Right hindlimb (tissue), 1 donor: ENCODE measurements at places on chromosomes 11 and 22.

DNA sequence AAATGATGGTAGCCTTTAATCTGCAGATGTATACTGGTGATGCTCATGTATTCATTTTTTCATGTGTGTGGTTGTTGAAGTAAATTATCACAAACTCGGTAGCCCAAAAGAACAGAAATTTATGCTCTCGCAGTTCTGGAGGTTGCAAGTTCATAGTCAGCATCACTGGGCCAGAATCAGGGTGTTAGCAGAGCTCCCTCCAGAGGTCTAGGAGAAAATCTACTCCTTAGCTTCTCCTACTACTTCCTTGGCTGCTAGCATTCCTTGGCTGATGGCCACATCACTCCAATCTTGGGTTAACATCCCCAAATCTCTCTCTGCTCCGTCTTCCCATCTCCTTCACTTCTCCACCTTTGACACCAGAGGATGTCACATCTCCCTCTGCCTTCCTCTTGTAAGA, 45.3 kb upstream of the GALNT18 start:
- no peak for DNase-seq

GRCh38 chr11:74493791-74494630, 487 bp upstream of the LIPT2 start:
- no peak for DNase-seq

DNA sequence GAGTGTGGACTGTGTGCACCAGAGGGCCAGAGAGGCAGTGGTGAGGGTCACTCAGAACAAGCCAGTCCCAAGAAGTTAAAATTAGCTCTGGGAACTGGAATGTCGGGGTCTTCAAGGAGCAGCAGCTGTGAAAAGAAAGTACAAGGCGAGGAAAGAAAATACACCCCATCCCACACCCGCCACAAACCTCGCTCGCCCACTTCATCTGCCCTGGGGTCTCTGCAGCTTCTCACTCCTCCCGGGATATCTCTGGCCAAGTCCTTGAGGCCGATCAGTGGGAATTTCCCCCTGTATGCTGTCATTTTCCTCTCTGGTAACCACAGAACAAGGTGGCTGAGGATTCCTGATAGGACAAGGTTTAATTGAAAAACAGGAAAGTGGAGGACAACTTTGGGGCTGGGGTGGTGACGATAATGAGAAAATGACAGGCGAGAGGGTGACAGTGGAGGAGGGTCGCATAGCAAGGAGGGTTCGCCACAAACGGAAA, 36.3 kb upstream of the TIMP3 start:
- no peak for DNase-seq

DNA sequence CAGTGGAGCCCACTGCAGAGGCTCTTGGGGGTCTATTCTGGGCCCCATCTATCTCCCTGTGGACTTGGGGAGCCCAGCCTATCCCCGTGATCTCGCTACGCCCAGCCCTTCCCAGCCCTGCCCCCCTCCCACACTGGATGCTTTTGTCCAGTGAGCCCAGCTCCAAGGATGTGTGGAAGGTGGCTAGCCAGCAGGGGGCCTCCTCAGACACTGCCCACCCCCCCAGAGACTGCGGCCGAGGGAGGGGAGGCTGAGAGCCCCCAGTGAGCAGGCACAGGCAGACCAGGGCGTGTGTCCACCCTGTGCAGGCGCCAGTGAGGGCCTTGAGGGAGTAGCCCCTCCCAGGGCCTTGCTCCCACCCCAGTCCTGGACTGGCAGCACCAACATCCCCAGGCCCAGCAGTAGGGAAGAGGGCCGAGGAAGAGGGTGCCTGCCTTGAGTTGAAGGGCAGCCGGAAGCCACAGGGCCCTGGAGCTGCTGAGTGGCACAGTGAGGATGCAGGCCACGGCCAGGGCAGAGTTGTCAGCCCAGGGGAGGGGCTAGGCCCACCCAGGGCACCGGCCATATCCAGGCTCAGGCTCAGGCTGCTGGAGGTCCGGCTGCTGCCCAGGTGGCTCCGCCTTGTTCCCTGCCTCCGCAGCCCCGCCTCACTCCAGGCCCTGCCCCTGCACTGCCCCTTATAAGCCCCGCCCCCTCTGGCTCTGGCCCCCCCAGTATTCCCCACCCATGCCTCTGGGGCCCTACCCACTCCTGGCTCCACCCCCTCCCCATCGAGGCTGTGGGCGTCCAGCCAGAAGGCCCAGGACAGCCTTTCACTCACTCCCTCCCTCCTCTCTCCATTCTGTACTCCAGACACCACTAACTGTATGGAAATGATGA, 28.0 kb downstream of the MOB2 start:
- peak; percentile 64 for DNase-seq

GRCh38 chr11:110908401-110909105, 196.3 kb upstream of the ARHGAP20 start:
- no peak for DNase-seq

DNA sequence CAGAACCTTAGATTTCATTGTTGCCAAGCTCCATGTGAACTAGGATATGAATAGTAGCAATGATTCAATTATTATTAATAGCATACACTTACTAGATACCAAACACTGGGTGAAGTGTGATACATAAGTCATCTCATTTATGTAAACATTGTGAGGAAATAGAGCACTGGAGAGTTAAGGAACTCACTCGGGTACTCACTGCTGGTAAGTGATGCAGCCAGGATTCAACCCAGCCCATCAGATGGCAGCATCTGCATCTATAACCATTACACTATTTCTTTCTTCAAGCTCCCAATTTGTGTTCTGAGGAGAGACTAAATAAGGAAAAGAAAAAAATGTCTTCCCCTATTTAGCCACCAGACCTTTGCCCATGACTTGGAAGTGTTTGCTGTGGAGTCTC, 10.2 kb upstream of the ALG8 start:
- no peak for DNase-seq

DNA sequence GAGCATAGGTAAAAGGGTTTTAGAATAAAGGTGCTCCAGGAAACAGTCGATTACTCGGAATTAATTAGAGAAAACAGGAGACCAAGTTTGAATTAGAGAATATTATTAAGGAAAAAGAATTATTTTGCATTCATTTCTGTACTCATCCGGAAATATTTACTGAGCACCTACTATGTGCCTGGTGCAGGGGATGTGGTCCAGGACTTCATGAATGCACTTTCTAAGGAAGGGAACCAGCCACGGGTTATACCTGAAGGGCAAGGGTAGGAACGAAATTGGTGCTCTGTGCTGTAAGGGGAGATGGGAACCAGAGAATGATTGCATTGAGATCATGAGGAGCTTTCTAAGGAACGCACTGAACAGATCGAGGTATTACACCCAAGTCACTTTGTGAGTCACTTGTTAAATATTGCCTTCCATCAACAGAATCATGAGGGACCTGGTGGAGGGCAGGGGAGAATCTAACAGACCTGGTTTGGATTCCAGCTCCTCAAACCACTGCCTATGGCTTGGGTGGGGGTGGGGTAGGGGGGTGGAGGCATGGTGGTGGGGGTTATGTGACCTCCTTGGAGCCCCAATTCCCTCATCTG, 40.9 kb downstream of the C11orf96 start:
- no peak for DNase-seq

DNA sequence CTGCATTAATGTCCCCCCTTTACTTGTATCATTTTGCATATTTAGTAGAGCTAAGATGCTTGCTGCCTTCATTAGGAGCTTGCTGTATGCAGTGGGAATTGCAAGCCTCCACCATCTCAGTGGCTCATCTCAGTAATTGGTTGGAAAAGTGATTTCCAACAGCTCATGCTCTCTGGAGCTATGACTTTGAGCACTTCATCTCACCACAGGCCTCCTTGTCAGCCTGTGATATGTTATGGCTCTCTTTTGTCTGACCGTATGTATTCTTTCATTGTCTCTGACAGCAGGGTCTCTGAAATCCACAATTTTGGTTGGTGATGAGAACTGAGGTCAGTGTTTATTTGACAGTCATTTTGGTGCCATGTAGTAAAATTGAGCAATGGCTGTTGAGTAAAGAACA, 345.1 kb downstream of the FAT3 start:
- DNase-seq, result no peak

DNA sequence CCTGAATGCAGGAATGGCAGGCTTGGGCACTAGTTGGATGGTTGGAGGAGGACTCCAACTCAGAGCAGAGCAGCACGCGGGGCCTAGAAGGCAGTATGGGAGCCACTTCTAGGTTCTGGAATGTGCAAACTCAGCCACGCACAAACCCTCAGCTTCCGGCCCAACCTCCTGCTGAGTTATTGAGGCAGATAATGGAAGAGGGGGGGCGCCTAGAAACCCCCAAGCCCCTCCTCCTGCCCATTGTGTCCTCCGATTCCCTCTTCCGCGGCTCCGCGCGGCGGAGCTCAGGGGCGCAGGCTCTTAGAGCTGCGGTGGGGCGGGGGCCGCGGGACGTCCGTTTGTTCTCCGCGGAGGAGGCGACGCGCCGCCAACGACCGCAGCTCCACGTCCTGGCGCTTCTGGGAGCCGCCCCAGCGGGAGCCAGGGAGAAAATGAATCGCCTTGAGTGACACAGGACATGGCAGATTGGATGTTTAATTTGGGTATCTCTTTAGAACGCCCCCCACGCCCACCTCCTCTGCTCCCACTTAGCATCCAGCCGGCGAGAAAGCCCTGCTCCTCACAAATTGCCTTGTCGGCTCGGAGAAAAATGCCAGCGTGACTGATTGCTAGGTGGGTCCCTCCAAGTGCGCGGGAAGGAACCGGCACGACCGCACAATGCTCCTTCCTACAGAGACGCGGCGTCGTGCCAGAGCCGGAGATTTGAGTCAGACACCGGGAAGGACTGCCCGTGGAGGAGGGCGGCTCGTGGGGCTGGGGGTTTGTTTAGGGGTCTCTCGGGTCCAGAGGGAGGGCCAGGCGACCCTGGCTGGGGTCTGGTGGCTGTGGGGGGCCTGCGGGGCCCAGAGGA, 144.6 kb downstream of the NECTIN1 start:
- DNase-seq, result peak; percentile 73

- DNase-seq, result no peak
Measured at GRCh38 chr22:42560381-42560780, 6.6 kb downstream of the SERHL2 start.

DNA sequence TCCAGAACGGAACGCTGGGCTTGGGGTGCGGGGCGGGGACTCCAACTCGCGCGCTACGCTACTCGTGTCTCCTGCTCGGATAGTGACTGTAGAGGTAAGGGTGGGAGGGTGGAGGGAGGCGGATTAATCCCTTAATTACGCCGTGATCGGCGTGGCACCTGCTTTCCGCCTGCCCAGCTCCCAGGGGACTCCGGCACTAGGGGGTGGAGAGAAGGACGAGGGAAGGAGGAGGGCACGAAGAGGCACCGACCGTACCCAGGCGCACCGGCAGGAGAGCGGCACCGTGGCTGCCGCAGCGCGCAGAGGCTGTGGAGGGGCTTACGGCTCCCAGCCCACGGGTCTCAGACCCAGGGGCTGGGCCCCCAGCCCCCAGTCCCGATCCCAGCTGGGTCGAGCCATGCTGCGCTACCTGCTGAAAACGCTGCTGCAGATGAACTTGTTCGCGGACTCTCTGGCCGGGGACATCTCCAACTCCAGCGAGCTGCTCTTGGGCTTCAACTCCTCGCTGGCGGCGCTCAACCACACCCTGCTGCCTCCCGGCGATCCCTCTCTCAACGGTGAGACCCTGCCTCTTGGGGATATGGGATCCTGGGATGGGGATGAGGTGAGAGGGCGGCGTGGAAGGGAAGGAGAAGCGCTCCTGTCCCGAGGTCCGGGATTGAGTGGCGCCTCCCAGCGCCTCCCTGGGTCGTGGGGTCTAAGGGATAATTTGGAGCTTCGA, at the start of gene ROBO3:
TSS of gene ROBO3 (plus strand) at position 252 of the 721 bp plus-strand sequence. CDS start at position 398, 146 bp downstream.
- DNase-seq, result no peak

DNA sequence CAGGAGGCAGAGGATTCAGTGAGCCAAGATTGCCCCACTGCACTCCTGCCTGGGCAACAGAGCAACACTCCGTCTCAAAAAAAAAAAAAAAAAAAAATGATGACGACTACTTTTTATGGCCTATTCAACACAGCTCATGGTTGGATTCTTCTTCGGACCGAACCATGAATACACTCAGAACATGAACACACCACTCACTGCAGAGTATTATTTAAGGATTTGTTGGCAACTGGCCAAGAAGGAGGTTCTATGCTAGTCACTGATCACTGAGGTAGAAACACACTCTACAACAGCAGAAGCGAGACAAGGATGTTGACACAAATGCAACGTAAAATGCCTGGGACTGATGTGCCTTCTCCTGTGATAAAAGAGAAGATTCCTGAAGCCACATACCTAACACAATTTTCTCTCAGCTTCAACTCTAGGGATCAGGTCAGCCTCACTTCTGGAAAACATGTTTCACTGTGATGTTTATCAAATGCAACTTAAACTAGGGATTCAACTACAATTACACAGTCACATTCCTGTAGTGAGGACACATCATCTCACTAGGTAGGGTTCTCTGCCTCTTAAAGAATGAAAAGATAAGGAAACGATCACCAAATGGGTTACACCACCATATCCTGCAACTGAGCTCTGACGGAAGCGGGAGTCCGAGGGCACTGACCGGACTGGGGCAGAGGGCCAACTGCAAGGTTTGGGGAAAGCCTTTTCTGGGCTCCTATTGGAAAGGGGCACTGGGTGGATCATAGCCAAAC, 82.5 kb downstream of the SGSM3 start:
- DNase-seq, result no peak

DNA sequence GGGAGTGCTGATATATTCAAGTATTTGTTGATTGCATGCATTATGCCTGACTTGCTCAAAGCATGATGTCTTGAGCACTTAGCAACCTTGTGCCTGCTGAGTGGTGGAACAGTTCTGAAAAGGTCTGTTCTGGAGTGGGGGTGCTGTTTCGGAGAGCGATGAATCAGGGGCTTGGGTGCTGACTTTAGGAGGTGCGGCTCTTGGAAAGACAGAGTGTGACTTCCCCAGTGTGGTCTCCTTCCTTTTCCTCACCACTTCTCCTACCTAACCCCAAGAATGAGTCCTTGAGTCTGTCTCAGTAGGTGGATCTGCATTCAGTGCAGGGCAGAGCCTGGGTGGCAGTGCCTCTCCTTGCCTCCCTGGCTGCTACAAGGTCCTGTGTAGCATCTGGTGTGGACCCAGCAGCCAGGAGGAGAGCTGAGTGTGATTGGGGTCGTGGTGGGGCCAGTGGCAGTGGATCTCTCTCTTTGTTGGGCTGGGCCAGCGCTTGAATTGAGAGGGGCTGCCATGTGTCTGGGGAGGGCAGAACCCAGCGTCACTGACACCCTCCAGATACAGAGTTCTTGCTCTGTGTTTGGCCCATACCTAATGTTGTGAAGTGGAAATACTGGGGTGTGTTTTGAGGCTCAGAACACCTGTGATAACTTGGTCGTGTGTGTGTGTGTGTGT, 35.9 kb downstream of the ST3GAL4 start:
- DNase-seq, result no peak

DNA sequence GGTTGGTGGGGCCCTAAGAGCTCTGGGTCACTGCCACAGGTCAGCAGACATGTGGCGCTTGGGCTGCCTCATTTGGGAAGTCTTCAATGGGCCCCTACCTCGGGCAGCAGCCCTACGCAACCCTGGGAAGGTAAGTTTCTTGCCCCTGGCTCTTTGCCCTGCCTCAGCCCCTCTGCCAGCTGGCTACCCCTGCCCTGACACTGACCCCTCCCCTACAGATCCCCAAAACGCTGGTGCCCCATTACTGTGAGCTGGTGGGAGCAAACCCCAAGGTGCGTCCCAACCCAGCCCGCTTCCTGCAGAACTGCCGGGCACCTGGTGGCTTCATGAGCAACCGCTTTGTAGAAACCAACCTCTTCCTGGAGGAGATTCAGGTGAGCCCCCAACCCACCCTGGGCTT, 1.9 kb downstream of the SCYL1 start:
- no peak for DNase-seq
